Progenitor cell of endocrine pancreas (in vitro differentiated cells): ENCODE measurements at places on chromosomes 1 and 21.

DNA sequence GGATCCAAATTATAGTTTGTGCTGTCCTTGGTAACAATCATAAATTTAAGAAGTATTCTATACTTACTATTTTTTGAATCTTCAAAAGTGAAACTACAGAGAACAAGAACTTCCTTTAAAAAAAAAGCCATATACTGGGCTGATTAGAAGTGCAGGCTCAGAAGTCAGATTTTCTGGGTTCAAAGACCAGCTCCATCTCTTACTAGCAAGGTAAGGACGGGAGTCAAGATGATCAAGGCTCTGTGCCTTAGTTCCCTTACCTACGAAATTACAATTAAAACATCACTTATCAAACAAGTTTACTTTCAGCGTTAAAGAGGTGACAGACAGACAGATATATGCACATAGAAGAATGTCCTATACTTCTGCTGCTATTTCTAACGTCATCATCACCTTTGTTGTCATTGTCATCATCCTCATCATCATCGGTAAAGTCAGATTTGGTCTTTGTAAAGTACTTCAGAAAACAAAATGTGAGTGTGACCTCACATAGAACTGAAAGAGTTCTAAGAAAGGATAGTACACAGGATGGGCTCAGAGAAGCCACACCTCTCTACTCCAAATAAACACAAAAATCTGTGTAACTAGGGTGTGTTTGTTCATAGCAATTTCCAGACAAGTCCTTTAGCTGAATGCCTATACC is 178.7 kb downstream of the VAV3 start:
- DNase-seq, result no peak

DNA sequence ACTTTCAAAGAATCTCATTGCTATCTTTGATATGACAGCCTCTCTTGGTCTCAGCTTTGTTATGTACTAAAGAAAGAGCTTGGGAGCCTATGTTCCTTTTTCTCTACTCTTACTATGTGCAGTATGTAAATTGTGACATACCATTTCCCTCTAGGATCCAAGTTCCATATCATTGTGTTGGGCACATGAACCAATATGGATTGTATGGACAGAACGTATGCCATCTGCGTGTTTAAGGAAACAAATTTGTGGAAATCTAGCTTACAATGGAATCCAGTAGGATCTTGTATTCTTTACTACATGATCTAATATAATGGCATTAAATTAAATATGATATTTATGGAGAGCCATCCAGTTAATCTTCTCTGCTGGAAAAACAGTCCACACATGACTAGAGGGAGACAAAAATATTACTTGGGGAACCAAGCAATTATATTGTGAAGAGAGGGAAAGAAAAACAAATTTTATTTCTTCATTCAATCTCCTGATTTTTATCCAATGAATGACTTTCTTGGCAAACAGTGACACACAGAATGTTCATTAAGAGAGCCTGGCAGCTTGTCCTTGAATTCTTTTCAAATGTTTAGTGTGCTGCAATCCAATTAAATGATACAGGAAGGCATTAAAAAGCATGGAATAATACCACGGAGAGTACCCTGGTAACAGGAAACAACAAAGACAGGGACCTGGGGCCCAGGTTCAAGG is 106.5 kb upstream of the DAB1 start:
- no peak for DNase-seq

GRCh38 chr1:43558346-43558841 is 27.7 kb downstream of the PTPRF start:
- DNase-seq, result no peak

- no peak for DNase-seq
These were observed 14.0 kb upstream of the BMP8B start for GRCh38 chr1:39802496-39803260.

DNA sequence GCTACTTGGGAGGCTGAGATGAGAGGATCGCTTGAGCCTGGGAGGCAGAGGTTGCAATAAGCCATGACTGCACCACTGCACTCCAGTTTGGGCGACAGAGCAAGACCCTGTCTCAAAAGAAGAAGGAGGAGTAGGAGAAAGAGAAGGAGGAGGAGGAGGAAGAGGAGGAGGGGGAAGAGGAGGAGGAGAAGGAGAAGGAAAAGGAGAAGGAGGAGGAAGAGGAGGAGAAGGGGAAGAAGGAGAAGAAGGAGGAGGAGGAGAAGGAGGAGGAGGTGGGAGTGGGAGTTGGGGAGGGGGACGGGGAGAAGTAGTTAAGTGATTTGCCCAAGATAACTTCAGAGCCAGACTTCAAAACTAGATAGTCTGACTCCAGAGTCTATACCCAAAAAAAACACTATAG is 55.5 kb upstream of the FOXD3 start:
- DNase-seq, result no peak

GRCh38 chr1:164921493-164921892 is 362.5 kb downstream of the PBX1 start:
- no peak for DNase-seq

GRCh38 chr1:112040891-112041740 is 51.6 kb upstream of the KCND3 start:
- no peak for DNase-seq

DNA sequence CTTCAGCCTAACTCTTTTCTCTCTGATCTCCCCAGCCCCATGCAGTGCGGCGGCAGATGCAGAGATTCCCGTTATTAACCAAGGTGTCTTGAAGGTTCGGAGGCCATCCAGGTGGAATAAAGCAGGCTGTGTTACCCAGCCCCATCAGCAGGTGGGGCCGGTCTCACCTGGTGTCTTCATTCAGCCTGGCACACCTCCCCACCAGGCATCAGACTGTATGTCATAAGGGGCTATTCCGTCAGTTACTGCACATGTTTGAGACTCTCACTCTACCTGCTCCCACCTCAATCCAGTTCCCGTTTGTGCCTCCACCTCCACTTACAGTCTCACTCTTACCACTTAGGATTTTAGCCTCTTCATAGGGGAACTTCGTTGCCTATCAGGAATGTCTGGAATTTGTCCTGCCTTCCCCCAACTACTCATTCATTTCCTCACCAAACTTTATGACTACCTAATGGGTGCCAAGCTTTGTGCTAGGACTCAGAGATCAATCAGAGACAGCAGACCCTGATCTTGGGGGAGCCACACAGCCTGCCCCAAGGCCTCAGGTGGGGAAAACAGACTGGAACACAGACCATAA is 170.2 kb downstream of the PLPP3 start:
- no peak for DNase-seq

DNA sequence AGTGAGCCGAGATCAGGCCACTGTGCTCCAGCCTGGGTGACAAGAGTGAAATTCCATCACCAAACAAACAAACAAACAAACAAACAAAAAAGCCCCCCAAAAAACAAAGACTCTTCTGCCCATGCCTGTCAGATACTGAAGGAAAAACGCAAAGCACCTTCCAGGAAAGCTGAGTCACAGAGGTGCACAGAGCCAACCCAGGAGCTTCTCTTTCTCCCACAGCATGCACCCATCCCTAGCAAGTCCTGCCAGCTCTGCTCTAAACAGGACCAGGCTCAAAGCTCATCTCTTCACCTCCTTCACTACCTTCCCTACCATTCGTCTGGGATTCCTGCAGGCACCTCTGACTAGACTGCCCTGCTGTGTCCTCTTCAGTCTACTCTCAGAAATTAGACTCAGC is 46.5 kb downstream of the ETS2 start:
- DNase-seq, result no peak

DNA sequence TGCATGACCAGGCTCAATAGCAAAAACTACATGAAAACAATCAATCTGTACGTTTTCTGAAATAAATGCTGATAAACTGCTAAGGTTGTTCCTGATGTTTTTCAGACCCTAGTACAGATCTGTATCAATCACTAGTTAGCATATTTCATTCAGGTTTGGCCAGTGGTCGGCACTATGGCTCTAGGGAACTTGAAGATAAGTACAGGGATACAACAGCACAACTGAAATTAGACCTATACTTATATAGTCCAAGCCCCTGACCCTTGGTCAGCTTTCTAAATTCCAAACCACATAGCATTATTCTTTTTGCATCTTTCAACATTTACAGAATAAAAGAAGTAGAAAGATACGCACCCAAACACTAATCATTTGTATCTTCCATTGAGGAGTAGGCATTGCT is 142.7 kb downstream of the PLPPR4 start:
- DNase-seq, result no peak

DNA sequence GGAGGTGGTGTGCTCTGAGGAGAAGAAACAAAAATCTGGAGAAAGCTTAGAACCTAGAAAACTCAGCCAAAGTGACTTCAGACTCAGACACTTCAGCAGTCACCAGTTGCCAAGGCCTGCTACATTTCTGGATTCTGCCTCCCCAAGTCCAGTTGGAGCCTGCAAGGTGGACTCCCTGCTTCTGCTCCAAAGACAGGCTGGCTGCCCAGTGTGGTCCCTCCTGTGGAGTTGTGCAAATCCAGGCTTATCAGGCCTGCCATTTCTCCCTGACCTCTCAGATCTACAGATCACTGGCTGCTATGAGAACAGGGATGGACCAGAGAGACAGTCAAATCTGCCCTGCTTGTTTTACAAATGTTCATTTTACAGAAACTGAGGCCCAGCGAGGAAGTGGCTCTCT is 9.9 kb downstream of the CACHD1 start:
- no peak for DNase-seq

GRCh38 chr1:194535369-194535768 is 1349.0 kb upstream of the B3GALT2 start:
- DNase-seq, result peak; percentile 9
